ENCODE measurements at places on chromosomes 5 and 9.

DNA sequence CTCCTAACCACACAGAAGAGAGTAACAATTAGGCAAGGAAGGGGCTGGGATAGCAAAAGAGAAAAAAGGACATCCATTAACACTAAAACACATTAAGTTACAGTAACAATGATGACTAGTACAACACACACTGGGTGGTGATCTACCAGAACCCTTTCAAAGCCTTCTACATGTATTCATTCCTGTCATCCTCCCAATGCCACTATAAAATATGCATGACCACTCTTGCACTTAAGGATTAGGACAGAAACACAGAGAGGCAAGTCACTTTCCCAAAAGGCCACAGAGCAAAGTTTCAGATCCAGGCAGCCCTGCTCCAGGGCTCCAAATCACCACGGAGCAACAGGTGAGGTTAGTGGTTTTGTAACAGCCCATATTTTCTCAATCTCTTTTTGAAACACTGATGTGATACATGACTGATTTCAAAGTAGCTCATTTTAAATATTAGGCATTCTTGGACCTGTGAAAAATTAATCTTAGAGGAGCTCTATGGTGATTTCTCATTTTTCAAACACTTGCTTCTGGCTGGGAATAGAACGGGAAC is 86.7 kb downstream of the AUH start:
- DNase-seq = no peak

DNA sequence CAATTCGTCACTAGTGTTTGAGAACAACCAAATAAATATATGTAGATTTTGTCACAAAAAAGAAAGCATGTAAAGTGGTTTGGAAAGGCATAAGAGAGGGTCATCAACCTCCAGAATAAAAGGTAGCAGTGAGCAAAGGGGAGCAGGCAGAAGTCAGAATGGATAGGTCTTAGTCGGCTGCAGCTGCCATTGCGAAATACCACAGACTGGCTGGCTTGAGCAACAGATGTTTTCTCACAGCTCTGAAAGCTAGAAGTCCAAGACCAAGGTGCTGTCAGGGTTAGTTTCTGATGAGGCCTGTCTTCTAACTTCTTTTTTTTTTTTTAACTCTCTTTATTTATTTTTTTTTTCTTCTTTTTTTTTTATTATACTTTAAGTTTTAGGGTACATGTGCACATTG is 208.1 kb upstream of the PIK3R1 start:
- DNase-seq = no peak

GRCh38 chr5:1520791-1521453 is 2.8 kb downstream of the LPCAT1 start:
- no peak for DNase-seq

DNA sequence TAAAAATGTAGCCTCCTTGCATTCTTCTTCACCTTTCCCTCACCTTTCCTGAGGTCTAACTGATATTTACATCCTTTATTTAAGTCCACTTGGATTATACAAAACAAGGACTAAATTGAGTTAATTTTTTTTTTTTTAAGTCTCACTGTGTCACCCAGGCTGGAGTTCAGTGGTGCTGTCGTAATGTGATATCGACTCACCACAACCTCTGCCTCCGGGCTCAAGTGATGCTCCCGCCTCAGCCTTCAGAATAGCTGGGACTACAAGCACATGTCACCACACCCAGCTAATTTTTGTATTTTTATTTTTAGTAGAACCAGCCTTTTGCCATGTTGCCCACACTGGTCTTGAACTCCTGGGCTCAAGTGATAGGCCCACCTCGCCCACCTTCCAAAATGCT is 195.3 kb downstream of the BNC2 start:
- DNase-seq = no peak

DNA sequence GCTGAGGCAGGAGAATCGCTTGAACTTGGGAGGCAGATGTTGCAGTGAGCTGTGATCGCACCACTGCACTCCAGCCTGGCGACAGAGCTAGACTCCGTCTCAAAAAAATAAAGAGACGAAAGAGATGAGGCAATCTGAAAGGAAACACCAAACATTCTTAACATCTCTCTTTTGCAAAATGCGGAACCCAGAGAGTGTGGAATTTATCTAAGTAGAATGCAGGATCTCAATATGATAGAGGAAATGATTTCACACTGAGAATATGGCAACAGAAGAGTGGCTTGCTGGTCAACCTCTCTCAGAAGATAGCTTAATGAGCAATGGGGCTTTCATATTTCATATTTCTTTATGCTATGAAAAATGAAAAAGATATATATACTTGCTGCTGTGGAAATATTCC is 33.4 kb upstream of the PCA3 start:
- no peak for DNase-seq

GRCh38 chr5:45893309-45893708 is 197.1 kb upstream of the HCN1 start:
- DNase-seq = no peak

GRCh38 chr5:35159370-35159742 is 70.9 kb downstream of the PRLR start:
- no peak for DNase-seq

DNA sequence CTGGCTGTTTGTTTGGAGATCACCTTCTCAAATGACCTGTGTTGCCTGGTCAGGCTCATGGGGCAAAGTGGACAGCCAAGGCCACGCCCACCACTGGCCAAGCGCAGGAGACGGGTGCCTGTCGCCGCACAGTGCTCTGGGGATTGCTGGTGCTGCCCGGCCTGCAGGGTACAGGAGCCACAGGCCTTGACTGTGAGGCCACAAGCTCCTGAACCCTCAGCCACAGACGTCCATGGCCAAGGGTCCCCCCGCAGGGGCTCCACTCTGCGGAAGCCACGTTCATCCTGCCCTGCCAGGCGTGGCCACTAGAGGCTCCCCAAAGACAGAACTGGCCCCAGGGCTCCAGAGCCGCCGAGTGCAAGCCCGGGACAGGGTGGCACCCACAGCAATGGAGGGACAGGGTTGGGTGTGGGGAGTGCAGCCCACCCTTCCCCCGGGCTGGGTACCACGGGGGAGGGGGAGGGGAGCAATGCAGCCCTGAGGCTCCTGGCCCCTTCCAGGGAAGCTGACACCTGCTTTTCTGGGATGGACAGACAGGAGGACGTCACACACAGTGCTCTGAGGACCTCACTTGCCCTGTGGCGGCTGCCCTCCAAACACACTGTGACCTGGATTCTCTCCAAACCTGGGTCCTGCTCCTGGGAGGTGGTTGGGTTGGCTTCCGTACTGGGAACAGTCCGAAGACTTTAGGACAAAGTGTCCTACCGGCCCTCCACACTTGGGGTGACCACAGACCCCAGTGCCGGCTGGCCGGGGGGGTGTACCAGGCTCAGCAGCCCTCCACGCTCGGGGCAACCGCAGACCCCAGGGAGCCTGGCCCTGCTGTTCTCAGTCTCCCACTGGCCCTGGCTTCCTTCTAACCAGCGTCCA is 21.5 kb downstream of the TPPP start:
- DNase-seq = no peak

DNA sequence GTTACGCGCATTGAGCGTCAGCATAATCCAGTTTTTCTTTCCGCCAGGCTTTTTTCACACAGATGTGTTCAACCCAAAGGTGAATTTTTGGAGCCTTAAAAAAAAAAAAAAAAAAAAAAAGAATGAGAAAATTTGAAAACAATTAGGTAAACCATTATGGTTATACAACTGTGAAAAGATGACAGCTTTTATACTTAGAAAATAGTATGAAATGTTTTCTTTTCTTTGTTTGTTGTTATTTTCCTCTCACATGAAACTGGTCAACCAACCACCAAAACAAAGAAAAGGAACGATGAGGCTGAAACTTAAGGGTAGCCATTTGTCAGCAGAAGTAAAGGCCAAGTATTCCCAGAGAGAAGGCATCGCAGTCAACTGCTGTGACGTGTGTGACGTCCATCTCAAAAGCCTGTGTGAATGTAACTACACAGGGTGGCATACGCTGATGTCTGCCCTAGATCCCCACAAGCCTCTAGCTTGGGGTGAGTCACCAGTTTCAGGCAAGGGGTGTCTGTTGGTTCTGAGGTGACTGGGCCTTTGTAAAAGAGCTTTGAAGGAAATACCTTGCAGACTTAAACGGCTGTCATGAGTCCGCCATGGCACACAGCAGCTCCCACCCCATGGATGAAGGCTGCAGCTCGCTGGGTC is 182.9 kb downstream of the AOPEP start:
- DNase-seq = no peak

DNA sequence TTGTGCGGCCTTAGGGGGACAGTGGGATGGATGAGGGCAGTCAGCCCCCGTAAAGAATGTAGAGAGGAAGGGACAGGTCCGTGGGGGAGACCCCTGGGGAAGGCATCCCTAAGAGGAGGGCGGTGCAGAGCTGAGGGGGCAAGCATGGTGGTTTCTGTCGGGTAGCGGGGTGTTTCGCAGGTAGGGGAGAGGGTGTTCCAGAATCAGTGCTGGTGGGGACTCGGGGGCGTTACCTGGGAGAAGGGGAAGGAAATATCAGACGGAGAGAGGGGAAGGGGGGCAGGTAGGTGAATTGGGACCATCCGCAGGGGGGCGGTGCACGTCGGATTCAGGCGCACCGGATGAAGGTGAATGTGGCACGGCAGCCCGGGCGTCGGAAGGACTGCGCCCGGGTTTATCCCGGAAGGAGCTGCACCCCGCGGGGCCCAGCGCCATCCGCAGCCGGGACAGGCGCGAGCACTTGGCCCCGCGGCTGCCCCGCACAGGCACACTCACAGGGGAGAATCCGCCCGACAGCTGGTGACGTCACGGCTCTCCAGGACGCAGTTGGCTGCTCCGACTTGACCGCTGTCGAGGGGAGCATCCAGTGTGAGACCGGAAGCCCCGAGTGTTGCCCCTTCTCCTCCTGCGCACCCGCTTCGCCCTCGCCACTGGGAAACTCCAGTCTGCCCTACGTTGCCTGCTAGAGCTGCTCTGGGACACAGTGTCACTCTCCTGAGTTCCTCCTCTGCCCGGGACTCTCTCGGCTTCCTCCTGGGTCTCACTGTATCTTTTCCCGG is 1.3 kb downstream of the CD72 start:
- DNase-seq = peak; percentile 82

GRCh38 chr5:136191304-136192014 is 1.5 kb downstream of the SMIM32 start:
- no peak for DNase-seq

DNA sequence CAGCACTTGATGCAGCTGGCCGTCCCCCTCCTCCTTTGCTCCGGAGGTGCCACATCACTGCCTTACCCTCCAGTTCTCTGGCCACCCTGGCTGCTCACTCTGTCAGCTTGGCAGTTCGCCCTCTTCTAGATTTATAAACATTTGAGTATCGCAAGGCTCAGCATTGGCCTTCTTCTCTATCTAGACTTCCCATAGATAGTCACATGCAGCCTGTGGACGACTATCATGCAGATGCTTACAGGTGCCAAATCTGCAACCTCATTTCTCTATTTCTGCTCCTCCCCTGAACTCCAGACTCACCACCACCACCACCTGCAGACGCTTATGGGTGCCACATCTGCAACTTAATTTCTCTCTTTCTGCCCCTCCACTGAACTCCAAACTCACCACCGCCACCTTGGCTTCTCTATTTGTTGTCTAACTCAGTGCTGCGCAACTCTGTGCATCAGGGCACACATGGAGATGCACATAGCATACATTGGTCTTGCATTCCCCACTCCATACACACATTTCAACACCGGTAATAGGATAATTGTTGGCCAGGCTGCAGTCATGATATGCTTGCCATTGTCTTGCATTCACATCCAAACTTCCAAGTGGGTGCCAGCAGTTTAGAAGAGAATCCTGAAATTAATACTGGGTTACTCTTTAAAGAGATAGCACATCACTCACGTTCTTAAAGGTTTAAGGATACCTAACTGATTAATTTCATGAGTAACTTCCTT is 1.9 kb upstream of the DAP start:
- DNase-seq = no peak

- no peak for DNase-seq
Observed at GRCh38 chr5:163624431-163624830, 119.0 kb downstream of the MAT2B start.

GRCh38 chr5:124030043-124030491 is 518.1 kb downstream of the CSNK1G3 start:
- no peak for DNase-seq

GRCh38 chr5:54905246-54905795 is 80.1 kb downstream of the ESM1 start:
- DNase-seq = no peak

DNA sequence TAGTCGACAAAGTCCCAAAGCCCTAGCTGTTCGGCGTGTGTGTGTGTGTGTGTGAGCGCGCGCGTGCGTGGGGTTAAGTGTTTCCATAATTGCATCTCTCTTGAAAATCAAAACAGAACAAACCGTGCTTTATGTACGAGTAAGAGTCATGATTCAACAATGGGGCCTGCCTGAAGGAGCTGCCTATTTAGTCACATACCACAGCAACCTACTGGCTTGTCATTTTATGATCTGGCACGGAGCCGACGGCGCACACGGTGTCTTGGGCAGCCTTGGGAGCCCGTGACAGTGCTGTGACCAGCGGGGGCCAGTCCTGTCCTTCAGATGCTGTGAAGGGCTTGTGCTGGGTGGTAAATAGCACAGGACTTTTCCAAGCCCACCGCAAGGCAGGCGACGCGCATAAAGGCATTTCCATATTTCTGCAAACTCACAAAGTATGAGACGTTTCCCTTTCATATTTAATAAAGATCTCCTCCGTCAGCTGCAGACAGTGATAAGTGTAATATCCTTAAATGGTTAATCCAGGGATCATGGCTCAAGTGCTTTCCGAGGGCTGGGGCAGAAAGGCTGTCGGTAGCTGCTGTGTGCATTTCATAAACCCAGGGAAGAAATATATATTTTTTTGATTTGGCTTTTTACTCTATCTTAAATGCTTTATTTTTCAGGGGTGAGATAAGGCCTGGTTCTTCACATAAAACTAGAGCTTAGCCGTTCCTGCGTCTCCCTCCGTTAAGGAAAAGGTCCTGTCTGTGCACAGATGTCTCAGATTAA is 270.2 kb upstream of the IRX1 start:
- no peak for DNase-seq

DNA sequence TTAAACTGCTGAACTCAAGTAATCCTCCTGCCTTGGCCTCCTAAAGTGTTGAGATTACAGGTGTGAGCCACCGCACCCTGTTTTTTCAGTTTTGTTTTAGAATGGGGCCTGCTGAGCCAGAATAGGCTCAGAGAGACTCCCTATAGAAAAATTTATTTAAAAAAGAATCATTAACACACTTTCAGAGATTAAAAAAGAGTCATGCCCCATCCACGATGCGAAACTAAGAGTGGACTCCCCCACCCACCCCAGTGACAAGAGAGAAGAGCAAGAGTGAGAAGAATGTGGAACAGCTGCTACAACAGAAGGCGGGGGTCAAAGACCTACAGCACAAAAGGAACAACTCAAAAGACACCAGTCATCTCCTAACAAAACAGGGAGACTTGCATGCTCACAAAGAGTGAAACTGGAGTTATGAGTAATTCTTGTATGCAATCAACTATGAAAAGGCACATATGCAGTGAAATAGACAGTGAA is 47.2 kb downstream of the GLDC start:
- DNase-seq = peak; percentile 79

- no peak for DNase-seq
Observed at GRCh38 chr9:110105107-110105506, 102.9 kb downstream of the C9orf152 start.

DNA sequence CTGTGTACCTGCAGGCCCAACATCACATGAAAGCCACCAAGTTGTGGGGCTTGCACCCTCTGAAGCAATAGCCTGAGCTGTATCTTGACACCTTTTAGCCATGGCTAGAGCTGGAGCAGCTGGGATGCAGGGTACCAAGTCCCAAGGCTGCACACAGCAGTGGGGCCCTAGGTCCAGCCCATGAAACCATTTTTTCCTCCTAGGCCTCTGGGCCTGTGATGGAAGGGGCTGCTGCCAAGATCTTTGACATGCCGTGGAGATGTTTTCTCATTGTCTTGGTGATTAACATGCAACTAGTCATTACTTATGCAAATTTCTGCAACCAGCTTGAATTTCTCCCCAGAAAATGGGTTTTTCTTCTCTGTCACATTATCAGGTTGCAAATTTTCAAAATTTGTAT is 387.2 kb upstream of the RIOK2 start:
- no peak for DNase-seq

Data from GM06990 (cell line).